Epithelial cell of proximal tubule (primary cell): ENCODE measurements at places on chromosomes 5 and 9. TPM values are rescaled to one million over a fixed set of nuclear protein-coding genes. Genes with fewer than 3 reads are reported as not detected.

DNA sequence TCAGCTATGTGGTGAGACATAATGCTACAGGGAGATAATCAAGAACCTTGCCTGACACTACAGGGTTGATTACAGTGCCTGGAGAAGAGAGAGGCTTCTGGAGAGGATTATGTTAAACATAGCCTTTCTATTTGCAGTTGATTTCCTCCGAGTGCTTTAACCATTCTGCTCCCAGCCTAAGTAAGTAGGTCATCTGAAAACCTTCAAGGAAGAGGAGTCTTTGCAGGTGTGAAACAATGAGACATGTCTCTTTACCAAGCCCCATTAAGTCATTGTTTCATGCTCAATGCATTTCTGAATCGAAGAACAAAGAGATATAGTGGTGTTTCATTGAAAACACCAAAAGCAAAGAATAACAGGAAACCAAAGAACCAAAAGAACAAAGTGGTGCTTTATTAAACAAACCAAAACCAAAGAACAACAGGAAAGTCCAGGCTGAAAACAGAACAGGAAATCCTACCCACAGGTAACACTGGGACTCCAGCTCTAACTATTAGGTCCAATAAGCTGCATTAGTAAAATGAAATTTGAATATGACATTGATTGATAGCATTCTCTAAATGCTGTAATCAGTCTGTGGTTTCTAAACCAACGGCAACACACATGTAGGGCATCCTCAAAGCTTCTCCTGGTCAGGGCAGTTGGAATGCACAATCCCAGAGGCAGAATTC, 113.3 kb upstream of the SPATA31D4 start:
- DNase-seq, result no peak

GRCh38 chr9:76905791-76906646, at the start of gene PRUNE2:
TSS of gene PRUNE2 (minus strand) at chr9:76906114. CDS start at chr9:76905963, 151 bp downstream.
- no peak for DNase-seq

DNA sequence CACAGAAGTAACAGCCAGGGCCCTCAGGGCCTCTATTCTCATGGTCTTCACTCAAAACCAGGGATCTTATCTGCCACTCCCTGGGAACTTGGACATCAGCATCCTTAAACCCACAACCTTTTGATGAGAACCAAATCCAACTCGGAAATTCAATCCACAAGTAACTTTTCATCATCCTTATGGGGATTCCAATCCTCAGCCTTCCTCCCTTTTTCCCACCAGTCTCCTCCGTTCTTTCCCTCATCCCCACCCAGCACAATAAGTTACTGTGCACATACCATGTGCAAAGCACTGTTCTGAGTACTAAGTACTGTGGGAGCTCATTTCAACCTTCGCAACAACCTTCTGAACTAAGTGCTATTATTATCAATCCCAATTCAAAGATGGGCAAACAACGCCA, 17.0 kb downstream of the GOLPH3 start:
- DNase-seq, result no peak

- DNase-seq, result no peak
Observed at GRCh38 chr5:67095346-67096171, 101.0 kb downstream of the CD180 start.

- no peak for DNase-seq
Observed at GRCh38 chr5:6838736-6839135, 125.5 kb downstream of the TENT4A start.

GRCh38 chr5:121199216-121199999, 652.3 kb upstream of the FTMT start:
- DNase-seq, result no peak

- no peak for DNase-seq
Observed at GRCh38 chr5:148826053-148826738, at the start of gene ADRB2. TSS of gene ADRB2 (plus strand) at chr5:148826611. CDS start at chr5:148826832, 221 bp downstream.

Gene FSTL4
- not detected in 2 replicates for total RNA-seq

DNA sequence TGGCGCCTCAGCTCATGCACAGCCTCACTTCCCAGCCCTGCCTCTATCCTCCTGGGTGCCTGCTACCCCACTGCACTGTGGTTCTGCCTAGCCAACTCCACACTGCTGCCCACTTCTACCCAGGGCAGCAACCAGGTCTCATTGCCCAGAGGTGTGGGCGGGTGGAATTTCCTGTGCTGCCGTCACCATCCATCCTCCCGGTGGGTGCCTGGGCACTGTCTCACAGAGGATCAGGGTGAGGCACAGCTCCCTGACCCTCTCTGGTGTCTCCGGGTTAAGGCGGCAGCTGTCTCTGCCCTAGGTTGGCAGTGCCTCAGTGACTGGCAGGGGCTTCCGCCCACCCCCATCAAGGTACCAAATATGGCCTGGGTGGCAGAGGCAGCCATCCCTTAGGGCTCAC, 4.3 kb upstream of the MTMR12 start:
- DNase-seq, result no peak

- DNase-seq, result no peak
Observed at GRCh38 chr5:115393239-115393638, 96.8 kb upstream of the CCDC112 start.

GRCh38 chr9:135134268-135135022, 47.0 kb downstream of the OLFM1 start:
- no peak for DNase-seq

DNA sequence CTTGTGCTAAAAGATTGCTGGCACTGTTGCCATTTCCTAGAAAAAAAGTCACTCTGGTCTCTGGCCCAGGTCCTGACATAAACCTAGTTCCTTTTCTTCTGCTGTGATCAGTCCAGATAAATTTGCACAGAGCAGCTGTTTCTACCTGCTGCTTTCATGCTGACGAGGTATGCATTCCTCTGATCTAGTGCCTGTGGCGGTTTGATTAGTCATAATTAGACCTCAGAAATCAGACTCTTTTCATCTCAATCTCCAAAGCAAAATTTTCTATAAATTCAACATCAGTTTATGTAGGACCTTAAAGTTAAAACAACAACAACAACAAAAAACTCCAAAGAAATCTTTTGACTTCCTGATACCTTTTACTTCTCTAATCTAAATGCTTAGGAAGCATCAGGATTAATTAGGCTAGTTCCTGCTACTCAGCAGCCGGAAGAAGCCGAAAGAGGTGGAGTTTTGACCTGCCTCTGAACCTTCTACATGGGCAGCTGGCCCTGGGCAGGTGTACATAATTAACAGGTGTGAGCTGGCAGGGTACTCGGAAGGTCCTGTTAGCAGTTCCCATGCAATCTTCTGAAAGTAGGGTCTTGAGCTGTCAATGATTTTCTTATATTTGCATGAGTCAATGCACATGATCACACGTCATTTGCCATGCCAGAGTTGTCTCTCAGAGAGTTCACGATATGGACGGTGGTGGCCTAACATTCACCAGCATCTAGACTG, 83.3 kb upstream of the CCDC112 start:
- peak; percentile 75 for DNase-seq

DNA sequence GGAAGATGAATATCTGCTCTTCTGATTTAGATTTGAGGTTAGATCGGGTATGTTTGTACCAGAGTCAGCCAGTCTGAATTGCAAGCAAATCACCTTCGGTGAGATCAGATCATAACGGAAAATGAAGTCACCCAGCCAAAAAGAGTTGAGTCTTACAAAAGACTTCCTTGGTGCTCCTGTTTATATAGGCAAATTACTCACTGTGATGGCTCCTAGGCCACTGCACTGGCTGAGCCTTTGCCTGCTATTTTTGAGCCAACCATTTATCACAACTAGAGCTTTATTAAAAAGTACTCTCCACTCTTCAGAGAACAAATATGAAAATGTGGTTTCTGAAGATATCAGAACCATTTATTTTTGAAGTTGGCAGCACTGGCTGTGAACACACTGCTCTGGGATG, 277.7 kb upstream of the PCSK5 start:
- DNase-seq, result no peak

- DNase-seq, result no peak
Observed at GRCh38 chr5:160398806-160399205, 1.0 kb downstream of the FAM200C start.

GRCh38 chr5:67249590-67249895, 52.9 kb upstream of the CD180 start:
- DNase-seq, result no peak

DNA sequence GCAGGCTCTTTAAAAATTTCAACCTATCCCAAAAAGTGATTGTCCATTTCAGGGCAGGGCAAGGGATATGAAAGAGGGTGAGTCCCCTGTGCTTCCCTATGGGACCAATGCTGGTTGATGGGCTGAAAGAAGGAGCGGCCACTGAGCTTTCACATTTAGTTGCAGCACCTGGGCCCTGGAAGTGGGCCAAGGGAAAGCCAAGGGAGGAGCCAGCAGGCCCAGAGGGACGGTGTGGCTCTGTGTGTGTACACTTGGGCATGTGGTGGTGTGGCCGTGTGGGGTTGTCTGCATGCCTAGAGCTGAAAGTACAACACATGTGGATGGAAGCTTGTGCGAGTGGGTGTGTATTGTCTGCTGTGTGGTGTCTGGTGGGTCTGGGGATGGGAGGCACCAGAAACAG, 14.0 kb upstream of the PSMD5 start:
- no peak for DNase-seq

DNA sequence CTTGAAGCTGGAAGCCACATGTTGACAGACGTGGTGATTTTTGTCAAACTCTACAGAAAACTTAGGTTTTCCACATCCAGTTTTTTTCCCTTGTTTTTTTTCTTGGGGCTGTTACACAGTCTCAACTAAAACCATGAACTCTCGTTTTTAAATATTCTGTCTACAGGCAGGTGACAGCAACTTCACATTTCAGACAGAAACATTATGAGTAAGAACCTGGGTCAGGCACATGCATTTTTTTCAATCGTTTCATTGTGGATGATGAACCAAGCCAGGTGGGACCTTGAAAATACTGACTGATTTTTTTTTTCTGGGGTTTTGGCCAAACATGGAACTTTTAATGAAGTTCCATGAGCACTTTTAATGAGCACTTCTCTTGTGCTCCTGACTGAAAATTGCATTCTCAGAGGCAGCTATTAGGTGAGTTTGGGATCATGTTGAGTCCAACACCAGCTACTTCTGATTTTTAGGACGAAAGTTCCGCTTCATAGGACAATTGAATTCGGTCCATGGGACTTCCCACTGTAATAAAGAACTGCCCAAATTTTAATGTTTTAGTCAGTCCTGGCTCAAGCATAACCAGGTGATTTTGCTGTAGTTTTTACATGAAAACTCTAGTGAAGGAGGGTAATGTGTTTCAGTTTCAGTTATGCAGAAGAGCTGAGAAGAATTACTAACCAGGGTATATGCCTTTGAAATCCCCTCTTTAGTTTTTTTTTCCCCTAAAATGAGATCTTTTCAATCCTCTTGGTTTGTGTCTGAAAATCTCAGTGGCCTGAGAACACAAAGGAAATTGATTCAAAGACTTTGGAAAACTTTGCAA, 93.2 kb upstream of the ADAMTS16 start:
- no peak for DNase-seq

- DNase-seq, result no peak
Observed at GRCh38 chr5:93723681-93724080, 17.7 kb downstream of the POU5F2 start.

GRCh38 chr9:112271466-112272098, 61.8 kb downstream of the PTBP3 start:
- DNase-seq, result no peak

GRCh38 chr9:33041432-33042188, 16.5 kb downstream of the DNAJA1 start:
- no peak for DNase-seq

Gene DAP
- total RNA-seq, result 25.8 and 45.9 TPM in 2 replicates

GRCh38 chr9:116837018-116837989, 150.2 kb downstream of the TRIM32 start:
- DNase-seq, result peak; percentile 65

DNA sequence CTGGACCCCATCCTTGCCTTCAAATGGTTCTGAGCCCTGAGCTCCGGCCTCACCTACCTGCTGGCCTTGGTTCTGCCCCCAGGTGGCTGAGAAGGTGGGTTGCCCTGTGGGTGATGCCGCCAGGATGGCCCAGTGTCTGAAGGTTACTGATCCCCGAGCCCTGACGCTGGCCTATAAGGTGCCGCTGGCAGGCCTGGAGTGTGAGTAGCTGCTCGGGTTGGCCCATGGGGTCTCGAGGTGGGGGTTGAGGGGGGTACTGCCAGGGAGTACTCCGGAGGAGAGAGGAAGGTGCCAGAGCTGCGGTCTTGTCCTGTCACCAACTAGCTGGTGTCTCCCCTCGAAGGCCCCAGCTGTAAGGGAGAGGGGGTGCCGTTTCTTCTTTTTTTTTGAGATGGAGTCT, 5.2 kb downstream of the CEL start:
- DNase-seq, result no peak

GRCh38 chr9:133729617-133730281, 8.4 kb downstream of the SARDH start:
- no peak for DNase-seq

DNA sequence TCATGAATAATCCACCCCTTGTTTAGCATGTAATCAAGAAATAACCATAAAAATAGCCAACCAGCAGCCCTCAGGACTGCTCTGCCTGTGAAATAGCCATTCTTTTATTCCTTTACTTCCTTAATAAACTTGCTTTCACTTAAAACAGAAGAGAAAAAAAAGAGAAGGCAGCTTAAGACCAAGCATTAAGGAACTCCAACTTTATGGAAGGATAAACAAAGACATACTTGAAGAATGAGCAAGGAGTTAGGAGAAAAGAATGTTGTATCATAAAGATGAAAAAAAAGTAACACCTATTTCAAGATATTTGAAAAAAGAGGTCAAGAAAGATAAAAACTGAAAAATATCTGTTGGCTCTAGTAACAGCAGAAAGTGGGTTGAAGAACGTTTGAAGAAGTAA, 107.6 kb downstream of the RNF180 start:
- DNase-seq, result no peak

DNA sequence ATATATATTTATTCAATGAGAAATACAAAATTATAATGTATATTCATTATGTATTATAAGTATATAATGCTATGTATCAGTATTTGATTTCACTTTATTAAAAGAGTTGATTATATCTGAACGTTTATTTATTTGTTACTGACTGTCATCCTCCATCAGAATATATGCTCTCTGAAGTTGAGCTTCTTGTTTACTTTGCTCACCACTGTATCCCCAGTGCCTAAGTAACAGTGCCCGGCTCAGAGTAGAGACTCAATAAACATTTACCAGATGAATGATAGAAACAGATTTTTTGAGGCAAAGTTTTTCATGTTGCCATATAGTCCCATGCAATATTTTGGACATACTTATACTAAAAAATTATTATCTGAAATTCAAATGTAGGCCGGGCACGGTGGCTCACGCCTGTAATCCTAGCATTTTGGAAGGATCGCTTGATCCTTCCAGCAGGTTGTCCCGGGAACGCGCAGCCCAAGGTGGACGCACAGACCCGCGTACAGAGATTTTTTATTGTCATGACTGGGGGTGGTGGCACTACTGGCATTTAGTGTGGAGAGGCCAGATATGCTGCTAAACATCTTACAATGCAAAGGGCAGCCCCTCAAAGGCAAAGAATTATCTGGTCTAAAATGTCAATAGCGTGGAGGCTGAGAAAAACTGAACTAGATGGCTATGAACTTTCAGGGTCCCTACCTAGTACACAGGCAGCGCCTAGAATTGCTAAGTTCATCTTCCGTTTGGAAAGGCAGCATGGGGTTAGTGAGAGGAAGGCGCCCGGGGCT, 761 bp upstream of the DNAJC25 start:
- DNase-seq, result peak; percentile 39

DNA sequence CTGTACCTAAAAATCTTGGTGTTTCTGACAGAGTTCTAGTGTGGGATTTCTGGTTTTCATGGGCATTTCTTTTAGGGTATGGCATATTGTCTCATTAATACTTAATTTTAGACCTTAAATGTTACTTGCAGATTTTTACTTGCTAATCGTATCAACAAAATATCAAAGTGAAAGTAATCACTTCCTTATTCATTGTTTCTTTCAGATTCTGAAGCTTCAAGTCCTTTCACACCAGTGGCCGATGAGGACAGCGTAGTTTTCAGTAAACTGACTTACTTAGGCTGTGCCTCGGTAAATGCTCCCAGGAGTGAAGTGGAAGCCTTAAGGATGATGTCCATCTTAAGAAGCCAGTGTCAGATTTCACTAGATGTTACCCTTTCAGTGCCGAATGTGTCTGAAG, 45.2 kb downstream of the RABGAP1 start:
- DNase-seq, result no peak

Gene LCN15
- total RNA-seq, result not detected in 2 replicates
